ENCODE measurements at places on chromosomes 16 and 17.
A peak's percentile ranks its signal among the peaks of the same experiment; 100 is the strongest.

DNA sequence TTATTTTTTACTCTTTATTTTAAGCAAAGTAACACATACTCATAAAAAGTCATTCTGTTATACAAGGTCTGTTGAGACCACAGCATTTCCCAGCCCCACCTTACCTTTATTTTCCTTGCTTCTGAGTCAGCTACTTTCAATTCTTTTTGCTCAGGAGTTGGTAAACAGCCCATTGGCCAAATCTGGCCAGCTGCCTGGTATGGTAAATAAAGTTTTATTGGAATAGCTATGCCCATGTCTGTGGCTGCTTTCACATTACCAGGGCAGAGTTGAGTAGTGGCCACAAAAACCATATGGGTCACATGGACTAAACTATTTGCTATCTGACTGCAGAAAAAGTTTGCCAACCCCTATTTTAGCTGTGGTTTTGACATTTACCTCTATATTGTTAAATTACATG is 3.4 kb upstream of the NSRP1 start:
- no peak for DNase-seq

DNA sequence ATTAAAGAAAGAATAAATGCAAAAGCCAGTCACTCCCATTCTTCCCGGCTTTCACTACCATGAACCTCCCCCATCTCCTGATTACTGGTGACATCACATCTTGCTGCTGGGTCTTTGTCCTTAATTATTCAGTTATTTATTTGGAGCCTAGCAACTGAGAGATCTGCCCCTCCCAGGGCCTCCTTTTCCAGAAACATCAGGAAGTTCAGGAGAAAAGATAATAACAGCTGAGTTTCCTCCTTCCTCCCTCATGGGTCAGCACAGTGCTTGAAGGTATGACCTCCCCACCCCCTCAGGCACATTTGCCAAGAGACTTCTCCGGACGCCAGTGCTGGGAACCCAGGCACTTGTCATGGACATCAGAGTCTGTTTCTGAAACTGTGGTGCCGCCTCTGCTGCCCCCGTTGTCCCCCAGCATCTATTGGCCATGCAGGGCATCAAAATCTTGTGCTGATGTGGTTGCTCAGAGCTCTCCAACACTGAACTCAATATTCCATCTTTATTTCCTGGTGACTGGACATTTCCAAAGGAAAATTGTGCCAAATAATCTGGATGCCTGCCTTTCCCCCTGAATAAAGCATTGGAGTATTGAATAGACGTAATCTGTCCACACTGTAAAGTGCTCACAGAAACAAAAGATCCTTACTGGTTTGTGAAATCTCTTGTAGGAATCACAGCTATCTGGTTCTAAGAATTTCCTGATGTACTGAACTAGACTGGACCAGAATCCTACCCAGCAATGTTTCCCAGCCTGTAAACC is 71.8 kb downstream of the ZNF18 start:
- DNase-seq, result no peak

DNA sequence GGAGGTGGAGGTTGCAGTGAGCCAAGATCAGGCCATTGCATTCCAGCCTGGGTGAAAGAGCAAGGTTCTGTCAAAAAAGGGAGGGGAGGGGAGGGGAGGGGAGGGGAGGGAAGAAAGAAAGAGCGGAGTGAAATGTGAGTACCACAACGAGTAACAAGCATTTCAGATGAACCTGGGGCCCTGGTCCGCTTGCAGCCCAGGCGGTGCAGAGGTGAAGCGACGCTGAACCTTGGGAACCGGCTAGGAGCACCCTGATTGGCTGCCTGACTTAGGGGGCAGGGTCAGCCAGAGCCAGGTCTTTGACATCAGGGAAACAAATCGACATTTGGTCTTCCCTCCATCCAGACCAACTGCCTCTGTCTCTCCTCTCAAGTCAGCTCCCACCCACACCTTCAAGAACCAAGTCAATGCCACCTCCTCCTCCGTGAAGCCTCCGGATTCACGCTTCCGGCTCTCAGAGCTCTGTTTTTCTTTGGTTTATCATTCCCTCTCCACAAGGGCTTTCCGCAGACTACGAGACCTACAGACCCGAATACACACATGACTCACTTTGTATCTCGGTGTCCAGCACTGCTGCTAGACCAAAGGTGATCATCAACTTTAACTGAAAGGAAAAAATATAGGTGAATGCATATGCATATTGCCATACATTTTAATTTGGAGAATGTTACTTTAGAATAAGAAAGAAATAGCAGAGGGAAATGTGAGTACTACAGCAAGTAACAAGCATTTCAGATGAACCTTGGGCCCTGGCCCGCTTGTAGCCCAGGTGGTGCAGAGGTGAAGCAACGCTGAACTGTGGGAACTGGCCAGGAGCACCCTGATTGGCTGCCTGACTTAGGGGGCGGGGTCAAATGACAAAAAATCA is 19.3 kb downstream of the OR1F1 start:
- DNase-seq, result no peak

GRCh38 chr16:11575223-11575589 is 11.5 kb downstream of the LITAF start:
- no peak for DNase-seq

- DNase-seq, result no peak
These were observed 28.2 kb downstream of the ATP2C2 start for GRCh38 chr16:84396537-84397008.

DNA sequence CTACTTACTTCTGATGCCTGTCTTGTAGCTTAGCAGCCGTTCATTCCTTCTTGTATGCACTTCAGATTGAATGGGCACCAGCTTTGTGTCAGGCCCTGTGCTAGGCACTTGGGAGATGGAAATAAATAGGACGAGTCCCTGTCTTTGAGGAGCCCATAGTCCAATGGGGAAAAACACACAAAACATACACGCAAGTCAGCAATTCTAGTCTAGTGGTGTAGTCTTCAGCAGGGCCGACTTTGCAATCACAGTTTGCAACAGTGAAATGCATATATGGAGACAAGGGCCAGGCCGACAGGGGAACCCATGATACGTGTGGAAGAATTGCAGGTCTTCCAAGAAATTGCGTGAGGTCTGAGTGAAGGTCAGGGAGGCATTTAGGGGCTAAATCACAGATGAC is 262.6 kb downstream of the MAF start:
- no peak for DNase-seq

DNA sequence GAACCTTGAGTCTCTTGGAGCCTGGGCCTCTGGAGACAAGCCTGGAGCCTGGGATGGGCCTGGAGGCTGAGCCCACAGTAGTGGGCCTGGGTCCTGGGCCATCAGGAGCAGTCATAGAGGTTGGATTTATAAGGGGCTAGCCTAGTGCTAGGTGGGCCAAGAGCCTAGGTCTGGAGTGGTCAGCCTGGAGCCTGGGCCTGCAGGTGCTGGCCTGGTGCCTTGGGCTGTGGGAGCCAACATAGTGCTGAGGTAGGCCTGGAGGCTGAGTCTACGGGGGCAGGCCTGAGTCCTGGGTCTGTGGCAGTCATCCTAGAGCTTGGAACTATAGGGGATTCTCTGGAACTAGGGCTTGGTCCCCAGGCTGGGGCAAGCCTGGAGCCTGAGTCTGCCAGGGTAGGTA is 414.1 kb downstream of the XYLT1 start:
- no peak for DNase-seq

- DNase-seq, result peak; percentile 19
These were observed 22.8 kb upstream of the PVALEF start for GRCh38 chr17:81142301-81143199.

GRCh38 chr17:78345791-78346494 is 13.9 kb downstream of the SOCS3 start:
- DNase-seq, result no peak

DNA sequence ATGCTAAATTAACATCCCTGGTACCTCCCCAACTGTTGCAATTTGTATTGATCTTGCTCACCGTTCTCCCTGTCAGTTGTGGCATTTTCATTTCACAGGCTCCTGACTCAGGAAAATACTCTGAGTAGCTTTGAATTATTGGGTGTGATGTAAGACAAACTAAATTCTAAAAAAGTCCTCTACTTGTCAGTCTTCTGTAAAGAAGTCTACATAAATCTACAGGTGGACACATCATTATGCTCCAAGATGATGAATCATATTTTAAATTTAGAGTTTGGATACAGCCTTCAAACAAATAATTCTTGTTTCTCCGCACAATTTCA is 47.2 kb downstream of the MARCHF10 start:
- no peak for DNase-seq

DNA sequence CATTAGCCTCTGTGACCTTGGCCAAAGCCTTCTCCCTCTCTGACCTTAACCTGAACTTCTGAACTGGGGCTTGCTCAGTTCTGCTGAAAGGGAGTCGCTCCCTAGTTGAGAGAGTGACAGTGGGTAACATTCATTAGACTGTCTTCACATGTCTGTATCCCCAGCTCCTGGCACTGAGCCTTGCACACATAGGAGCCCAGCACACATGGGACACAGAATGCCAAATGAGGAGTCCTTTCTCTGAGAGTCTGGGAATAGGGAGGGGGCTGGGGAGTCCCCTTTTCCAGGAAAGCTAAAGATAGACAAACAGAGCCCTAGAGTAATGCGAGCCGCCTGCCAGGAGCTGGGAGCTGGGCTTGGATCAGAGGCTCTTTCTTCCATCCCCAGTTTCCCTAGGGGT is 2.5 kb downstream of the TAC4 start:
- no peak for DNase-seq

DNA sequence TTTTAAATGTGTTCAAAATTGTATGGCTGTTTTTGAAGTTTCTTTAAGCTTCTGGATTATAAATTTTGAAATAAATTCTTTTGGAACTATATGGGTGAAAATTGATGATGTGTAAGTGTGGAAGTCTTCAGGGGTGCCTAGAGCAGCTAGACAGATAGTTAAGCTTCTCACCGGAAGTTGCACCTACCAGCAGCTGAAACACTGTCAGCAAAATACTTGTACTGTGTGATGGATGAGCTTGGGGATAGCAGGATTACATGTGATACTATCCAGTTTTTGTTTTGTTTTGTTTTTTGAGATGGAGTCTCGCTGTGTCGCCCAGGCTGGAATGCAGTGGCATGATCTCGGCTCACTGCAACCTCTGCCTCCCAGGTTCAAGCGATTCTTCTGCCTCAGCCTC is 19.7 kb downstream of the RBL2 start:
- DNase-seq, result no peak

GRCh38 chr16:68749432-68749831 is 12.3 kb downstream of the CDH1 start:
- DNase-seq, result no peak

DNA sequence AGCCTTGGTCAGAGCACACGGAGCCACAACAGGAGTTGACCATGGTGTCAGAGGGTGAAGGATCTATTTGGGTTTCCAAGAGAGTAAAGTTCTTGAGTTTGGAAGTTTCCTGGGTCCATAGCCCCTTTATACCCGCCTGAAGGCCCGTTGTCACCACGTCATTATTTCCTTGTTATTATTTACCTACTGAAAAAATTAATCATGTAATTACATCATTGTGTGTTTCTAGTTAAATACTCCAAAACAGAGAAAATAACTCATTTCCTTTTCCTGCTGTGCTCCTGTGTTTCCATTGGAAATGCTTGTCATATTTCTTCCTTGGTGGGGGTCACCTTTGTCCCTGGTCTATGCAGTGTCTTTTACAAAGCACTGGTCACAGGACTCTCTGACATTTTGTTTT is at the start of gene KRTAP4-8:
Gene KRTAP4-8, minus strand, starts transcription at position 101 of the 400 bp plus-strand sequence. Its CDS starts 58 bp downstream, at position 43.
- no peak for DNase-seq

- DNase-seq, result no peak
These were observed 86.2 kb downstream of the CRISPLD2 start for GRCh38 chr16:84905965-84906460.

- no peak for DNase-seq
These were observed 16.0 kb downstream of the SMIM36 start for GRCh38 chr17:55495239-55495638.

GRCh38 chr16:28984619-28985135 is at the start of gene LAT:
Gene LAT (plus strand): TSS chr16:28985052. CDS start chr16:28985418, 366 bp downstream.
- no peak for DNase-seq
